Uterus (tissue), 4 donors: ENCODE measurements at places on chromosomes 3 and 15. TPM values are rescaled to one million over a fixed set of nuclear protein-coding genes. Genes with fewer than 3 reads are reported as not detected.

DNA sequence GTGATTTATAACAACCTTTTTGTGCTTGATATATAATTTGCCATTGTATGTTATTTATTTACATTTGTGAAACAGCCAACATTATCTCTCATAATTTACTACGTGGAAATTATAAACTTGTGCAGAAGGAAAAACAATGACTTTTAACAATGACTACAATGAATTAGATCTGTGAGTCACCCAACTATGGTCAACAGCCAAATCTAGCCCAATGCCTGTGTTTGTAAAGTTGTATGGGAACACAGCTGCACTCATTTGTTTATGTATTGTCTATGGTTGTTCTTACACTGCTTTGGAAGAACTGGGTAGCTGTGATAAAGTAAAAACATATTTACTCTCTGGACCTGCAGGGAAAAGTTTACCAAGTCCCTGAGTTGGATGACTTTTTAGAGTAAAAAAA, 110.4 kb downstream of the OTOL1 start:
- DNase-seq: no peak

XIRP1 gene
- not detected for total RNA-seq

IMPG2 gene
- 2.6 TPM for total RNA-seq

- DNase-seq: no peak
These were observed 71.2 kb downstream of the SLTM start for GRCh38 chr15:58862326-58862725.

DNA sequence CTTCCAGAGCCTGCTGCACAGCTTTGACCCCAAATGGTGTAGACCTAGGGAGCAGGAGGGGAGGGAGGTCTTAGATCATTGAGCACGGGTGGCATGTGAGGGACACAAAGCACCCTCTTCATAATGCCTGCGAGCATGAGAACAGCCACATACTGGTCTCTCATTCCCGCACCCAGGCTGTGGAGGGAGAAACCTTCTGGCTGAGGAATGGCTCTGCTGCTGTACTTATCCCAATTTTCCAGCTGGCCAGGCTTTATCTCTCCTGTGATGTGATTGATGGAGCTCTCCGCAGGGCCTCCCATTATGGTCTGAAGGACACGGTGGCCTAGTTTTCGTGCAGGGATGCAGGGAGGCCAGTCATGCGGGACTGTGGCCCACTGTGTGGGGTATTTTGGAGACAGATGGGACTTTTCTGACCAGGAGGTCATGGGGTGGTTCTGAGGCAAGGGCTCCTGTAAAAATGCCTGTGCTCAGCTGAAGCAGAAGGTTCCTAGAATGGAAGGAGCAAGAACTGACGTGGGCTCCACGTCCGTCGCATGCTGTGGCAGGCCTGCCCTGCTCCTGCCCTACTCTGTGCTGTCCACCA, 251.5 kb downstream of the PLCL2 start:
- no peak for DNase-seq

LRTM1 gene
- not detected for total RNA-seq

DNA sequence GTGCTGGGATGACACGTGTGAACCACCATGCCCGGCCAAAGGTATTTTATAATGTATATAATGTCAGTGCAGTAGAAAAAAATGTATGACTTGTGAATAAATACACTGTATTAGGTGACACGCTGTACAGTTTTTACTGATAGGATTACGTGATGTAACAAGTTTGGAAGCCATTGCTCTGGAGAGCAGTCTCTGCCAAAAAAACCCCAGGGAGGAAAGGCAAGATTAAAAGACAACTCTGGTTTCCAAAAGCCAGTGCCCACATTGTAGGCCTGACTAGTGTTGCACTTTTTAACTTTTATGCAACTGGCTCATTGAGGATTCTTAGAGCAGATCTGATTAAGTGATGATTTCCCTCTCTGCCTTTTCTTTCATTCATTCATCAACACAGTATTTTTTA, 62.0 kb upstream of the SLC2A2 start:
- no peak for DNase-seq

CPEB1 gene
- 3.5 TPM for total RNA-seq

DNA sequence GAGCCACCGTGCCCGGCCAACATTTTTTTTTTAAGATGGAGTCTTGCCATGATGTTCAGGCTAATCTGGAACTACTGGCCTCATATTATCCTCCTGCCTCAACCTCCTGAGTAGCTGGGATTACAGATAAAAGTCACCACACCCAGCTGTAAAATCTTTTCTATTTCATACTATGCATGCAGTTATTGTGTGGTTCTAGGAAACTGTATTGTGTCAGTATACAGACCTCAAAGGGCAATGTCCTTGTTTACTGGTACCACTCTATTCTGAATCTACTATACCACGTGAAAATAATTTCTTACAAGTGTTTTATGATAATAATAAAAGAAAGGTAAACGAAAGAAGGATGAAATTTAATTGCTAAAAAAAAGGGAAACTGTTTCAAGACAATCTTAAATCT, 123.5 kb upstream of the PTX3 start:
- no peak for DNase-seq

DNA sequence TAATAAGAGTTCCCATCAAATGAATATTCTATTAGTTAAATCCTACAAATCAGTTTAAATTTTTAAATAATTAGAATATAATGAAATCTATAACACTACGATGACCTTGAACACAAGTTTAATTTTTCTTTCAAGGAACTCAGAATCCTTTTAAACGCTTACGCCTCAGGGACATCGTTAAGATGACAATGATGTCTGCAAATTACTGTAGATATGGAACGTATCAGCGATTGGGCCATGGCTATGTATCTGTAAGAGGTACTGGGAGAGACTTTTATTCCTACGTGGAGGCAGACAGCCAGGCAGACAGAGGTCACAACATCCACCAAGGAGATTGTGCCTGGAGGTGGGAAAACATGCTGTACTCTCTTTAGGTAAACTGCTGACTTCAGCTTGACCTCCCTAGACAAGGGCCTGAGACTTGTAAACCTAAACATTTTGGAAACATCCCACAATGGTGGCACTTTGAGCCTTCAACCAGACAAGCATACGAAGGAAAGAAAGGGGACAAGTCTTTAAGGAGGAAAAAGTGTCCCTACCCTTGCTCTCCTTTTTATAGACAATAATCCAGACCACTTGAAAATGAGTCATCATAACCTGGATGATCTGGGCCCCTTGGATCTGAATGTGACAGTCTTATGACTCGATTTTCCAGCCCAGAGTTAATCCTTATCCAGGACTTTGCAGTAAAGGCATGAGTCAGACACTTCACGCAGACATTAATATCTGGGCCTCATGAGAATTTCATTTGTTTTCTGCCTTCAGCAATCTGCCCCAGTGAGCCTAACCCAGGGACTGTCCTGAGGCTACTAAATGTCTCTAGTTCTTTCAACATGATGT, 6.8 kb upstream of the LDHAL6B start:
- no peak for DNase-seq

- DNase-seq: no peak
These were observed 68.6 kb downstream of the FHIT start for GRCh38 chr3:61182662-61183061.

DNA sequence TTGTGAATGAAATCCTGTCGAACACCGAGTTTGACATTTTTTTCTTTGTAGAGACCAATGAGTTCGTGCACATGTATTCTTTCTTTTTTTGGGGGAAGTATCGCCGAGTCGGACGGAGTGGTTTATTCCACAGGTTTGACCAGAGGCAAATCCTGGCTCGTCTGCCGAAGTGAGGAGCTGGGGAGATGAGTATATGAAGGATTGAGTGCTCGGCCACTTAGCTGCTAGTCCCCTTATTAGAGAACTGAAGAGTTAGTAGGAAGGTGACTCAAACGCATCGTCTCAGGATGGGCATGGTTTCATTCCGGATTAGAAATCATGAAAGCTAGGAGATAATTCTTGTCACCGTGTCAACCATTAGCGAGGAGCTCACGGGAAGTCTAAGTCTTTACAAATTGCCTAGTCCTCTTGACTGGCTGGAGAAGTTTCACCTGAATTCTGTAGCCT, 154.7 kb upstream of the GOLIM4 start:
- DNase-seq: no peak

- no peak for DNase-seq
These were observed 55.9 kb downstream of the IFT80 start for GRCh38 chr3:160343132-160343531.

CIDEC gene
- not detected for total RNA-seq

DNA sequence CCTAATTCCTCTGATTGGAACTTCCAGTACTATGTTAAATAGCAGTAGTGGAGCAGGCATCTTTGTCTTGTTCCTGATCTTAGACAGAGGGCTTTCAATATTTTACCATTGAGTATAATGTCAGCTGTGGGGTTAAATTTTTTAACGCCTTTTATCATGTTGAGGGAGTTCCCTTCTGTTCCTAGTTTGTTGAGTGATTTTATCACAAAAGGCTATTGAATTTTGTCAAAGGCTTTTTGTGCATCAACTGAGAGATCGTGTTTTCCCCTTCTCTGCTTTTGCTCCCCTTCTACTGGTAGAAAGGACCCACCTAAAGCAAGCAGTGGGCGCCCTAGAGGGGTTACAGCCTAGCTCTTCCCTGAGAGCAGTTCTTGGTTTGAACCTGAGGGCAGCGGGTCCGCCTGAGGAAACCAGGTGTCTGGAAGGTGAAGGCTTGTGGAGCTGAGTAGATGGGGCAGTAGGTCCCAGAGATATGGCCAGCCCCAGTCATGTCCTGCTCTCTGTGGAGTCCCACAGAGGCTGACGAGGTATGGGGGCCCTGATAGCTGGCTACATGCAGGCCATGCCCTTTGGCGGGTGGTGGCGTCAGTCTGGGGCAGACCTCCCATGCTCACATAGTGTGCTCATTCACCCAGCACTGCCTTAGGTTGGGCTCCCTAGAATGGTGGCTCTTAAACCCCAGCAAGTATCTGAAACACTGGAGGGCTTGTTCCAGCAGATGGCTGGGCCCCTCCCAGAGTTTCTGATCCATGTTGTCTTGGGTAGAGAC, 11.3 kb downstream of the HDAC11 start:
- no peak for DNase-seq

DNA sequence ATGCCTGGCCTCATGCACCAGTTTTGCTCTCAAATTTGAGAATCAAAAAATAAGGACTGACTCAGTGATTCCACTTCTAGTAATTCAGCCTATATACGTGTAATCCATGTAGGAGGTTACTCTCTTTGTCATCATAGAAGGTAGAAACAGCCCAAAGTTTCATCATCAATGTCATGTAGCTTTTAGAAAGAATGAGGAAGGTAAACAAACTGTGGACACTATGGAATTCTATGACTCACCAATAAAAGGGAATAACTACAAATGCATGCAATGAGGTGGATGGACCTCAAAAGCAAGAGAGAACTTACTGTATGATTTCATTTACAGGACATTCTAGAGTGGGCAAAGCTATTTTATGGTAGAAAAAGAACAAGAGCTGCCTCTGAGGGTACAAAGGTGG, 93.2 kb upstream of the LRIG1 start:
- DNase-seq: no peak

- DNase-seq: no peak
These were observed 92.8 kb downstream of the CCNL1 start for GRCh38 chr3:157067114-157067513.

- DNase-seq: no peak
These were observed 79.2 kb downstream of the SRGAP3 start for GRCh38 chr3:9169956-9170850.

ACSBG1 gene
- not detected for total RNA-seq

ZNF106 gene
- total RNA-seq: 69.0 TPM

- no peak for DNase-seq
These were observed 1130.0 kb downstream of the NAALADL2 start for GRCh38 chr3:175989161-175989560.

DNA sequence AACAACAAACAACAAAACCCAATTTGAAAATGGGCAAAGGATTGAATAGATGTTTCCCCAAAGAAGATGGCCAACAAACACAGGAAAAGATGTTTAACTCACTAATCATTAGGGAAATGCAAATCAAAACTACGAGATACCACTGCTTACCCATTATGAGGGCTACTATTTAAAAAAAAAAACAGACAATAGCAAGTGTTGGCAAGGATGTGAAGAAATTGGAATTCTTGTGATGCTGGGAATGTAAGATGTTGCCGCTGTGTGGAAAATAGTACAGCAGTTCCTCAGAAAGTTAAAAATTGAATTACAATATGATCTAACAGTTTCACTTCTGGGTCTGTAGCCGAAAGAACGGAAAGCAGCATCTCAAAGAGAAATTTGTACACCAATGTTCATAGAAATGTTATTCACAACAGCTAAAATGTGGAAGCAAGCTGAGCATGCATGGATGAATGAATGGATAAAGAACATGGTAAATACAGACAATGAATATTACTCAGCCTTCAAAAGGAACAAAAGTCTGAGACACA, 121.9 kb downstream of the CHSY1 start:
- no peak for DNase-seq

GRCh38 chr3:365268-365667, 168.7 kb downstream of the CHL1 start:
- DNase-seq: no peak

GOLGA8H gene
- 1.7 TPM for total RNA-seq

DLEC1 gene
- not detected for total RNA-seq

DNA sequence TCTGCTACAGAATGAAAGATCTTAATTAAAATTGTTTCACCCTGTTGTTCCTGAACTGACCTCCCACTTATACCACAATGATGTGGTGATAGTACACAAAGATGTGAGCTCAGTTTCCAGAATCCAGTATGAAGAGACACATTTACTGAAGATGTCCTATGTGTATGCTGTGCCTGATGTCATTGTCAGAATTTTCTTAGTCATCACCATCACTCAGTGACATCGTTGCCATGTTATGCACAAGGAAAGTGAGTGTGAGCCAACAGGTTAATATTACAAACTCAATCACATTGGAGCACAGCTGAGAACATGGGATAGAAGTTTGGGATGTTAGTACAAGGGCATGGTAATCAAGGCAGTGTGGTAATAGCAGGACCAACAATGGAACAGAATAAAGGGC, 199.7 kb upstream of the CHRNA7 start:
- no peak for DNase-seq

POLR2M gene
- total RNA-seq: 1,545 TPM

DNA sequence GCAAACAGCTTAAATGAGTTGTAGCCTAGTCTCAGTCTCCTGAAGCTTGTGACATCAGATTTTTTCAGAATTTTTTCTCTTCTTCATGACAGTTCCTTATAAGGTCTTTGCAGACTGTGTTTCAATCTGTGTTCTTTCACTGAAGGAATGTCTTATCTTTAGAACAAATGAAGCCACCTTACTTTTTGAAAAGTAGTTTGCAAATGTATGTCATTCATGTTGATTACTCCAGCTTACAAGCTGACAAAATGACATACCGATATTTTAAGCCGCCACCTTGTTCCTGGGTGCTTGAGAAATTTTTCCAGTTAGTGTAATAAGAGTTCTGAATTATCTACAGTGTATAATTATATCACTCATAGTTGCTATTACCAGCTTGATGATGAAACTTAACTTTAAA, 57.0 kb downstream of the ASTE1 start:
- no peak for DNase-seq

GRCh38 chr3:155712008-155712407, 32.9 kb downstream of the PLCH1 start:
- no peak for DNase-seq

AQR gene
- 21.8 TPM for total RNA-seq

NAALADL2 gene
- 3.5 TPM for total RNA-seq

CASR gene
- not detected for total RNA-seq
